Endodermal cell (in vitro differentiated cells): ENCODE measurements at places on chromosomes 6 and 20.

GRCh38 chr6:43516367-43516696 lies 394 bp downstream of the YIPF3 start:
- DNase-seq, result no peak

DNA sequence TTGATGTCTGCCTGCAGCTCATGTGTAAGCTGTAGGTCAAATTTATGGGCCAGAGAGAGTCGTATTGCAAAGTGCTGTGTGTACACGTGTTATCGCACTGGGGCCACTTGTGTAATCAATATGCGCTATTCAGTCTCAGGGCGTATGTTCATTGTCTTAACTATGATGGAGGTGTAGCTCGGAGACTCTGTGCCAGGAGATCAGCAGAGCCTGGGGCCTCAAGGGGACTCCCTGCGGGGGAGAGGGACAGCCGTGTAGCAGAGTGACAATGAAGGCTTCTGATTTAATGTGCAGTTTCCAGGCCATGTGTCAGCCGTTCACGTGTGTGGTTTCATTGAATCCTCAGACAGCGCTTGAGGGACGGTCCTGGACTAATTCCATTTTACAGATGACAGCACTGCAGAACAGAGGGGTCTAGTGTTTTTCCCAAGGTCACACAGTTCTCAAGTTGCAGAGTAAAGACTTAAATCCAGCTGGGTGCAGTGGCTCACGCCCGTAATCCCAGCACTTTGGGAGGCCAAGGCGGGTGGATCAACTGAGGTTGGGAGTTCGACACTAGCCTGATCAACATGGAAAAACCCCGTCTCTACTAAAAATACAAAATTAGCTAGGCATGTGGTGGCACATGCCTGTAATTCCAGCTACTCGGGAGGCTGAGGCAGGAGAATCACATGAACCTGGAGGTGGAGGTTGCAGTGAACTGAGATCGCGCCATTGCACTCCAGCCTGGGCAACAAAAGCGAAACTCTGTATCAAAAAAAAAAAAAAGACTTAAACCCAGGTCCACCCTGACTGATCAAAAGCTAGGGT lies 242.5 kb downstream of the PREX1 start:
- no peak for DNase-seq

- DNase-seq, result no peak
Observed at GRCh38 chr6:14442242-14442641, 324.7 kb downstream of the CD83 start.

- DNase-seq, result no peak
Observed at GRCh38 chr6:22878324-22878701, 308.9 kb downstream of the HDGFL1 start.

- DNase-seq, result no peak
Observed at GRCh38 chr6:46773201-46773855, 19.9 kb upstream of the MEP1A start.

- DNase-seq, result no peak
Observed at GRCh38 chr6:17115251-17116116, 13.6 kb downstream of the STMND1 start.

DNA sequence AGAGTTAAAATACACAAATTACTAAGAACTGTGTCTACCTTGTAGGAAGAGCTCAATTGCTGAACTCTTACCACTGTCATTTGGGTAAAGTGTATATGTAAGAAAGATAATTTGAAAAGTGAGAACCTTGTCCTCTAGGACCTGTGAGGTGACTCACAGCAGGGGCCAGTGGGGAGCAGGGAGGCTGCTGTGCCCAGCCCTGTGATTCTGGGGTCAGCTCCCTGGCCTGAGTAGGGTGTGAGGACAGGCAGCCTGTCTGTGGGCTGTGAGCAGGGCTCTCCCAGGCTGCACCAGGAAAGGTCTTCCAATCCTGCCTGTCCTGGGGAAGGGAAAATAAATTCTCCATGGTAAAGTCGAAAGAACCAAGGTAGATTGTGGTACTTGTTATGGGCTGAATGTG lies 27.3 kb upstream of the SIRPG start:
- DNase-seq, result no peak

- DNase-seq, result no peak
Observed at GRCh38 chr6:133683606-133684005, 205.3 kb upstream of the TCF21 start.

- no peak for DNase-seq
Observed at GRCh38 chr6:42224222-42225028, 6.8 kb upstream of the MRPS10 start.

DNA sequence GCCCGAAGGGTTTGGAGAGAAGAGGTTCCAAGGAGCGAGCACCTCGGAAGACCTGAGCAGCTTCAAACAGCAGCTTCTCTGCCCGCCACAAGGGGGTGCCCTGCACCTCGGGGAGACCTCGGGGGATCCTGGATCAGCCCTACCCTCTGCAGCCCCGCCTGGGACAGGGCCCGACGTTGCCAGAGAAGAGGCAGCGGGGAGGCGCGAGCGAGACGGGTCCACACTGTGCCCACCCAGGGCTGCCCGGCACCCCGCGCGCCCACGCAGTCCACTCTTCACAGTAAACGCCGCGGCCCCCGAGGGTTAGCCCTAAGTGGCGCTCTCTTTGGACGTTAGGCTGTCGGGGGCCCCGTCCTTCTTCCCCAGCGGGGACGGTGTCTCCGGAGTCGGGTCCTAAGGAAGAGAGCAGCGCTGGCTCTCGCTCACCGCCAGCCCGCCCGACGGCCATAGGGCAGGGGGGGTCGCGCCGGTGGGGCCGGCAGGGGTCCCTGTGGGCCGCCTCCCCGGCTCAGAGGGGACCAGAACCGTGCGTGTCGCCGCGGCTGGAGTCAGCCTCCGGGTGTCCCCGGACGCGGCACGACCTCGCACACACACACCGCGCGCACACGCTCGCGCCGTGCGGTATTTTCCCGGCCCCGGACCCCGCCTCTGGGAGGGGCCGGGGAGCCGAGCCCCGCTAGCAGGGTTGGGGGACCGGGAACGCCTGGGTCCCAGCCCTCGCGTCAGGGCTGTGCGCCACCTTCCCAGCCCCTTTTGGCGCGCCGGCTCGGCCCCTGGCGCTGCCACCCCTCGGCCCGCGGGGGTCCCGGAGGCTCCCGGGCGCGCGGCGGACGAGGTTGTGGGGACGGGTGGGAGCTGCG lies 929 bp downstream of the CDH22 start:
- DNase-seq, result peak; percentile 90

GRCh38 chr20:61958773-61959700 lies 106.6 kb downstream of the TAF4 start:
- peak; percentile 81 for DNase-seq
